ENCODE measurements at places on chromosomes 4 and X.

DNA sequence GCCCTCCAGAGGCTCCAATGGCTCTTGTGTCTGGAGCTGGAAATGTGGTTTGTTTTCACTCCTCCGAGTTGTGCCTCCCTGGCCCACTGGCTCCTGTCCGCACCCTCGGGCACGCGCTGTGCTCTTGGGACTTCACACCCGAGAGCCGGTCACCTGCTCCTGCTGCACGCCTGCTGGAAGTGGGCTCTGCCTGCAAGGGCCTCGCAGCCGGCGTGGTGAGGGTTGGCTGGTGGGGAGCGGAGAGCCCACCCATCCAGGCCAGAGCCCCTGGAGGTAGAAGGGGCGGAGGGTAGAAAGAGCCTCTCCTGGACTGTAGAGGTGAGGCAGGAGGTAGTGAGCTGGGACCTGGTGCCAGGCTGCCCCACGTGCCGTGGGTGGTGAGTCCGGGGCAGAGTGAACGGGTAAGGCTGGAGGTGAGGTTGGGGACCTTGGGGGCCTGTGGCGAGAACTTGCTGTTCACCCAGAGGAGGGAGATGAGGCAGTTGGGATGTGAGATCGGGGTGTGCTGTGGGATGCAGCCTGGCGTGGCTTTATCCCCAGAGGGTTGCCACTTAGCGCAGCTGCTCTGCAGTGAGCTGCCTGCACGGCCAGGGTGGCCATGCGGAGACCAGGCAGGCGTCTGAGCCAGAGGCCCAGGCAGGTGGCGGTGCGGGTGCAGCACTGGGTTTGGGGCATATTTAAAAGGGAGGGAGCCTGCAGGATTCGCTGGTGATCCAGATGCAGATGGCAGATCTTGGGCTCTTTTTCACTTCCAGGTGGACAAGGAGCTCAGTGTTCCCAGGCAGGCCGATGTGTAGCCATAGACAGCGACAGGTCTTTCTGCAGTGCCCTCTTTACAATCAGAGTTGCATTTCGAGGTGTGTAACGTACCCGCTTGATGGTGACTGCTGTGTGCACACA lies 48.8 kb downstream of the PCGF3 start:
- peaks cover 5% of the 10 kb centered on the region for H3K27me3 ChIP-seq
- DNase-seq: no peak

DNA sequence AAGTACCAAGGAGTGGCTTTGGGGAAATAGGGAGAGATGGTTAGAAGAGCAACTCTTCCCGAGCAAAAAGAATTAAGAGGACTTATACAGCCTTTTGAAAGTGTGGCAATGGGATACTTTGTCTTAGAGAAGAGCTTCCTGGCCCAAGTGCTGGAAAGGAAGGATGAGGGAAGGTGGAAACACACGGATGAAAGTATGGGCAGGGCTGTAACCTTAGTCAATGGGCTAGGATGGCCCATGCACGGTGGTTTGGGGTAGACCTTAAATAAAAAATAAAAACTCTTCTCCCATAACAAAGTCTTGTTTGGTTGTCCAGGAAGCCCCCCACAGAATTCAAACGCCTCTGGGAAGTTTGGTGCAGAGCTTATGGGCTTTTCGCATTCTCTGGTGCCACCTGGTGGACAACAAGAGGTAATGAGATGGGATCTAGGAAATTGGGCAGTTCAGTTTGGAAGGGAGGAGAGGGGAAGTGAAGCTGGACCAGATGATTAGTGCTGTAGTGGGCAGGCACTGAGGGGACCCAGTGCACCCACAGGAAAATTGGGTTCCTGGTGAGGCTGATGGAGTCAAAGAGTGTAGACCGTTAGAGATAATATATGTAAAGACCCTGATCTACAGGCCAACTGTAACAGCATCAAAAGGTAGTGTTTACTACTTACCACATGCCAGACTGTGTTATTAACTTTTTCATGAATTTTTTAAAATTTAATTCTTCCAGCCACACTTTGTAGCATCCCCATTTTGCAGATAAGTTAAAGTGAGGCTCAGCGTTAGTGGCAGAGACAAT lies 13.8 kb upstream of the ENOX2 start:
- no peaks in the 10 kb centered on the region for H3K36me3 ChIP-seq
- no peaks in the 10 kb centered on the region for H3K4me1 ChIP-seq
- no peak overlapping the region for H3K4me3 ChIP-seq
- H3K27ac ChIP-seq: no peak overlapping the region

DNA sequence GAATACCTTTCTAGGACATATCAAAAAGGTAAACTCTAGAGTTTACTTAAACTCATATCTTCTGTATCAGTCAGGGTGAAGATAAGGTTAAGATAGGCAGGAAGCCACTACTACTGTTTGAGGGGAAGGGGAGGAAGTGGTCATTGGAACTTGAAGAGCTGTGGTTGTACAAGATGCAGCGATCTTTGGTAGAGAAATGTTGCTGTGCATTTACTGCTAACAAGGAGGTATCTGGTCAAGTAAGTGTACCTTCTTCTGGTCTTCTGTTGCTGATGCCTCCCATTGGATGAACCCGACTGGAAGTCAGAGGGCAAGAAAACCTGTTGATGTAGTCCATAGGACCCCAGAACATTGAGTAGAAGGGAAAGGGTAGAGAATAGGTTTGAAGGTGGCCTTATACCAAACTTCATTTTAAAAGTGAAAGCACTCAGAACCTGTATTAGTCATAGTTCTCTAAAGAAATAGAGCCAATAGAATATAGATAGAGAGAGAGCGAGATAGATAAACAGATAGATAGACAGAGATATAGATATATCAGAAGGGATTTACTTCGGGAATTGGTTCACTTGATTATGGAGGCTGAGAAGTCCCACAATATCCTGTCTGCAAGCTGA lies 47.9 kb upstream of the TSPAN5 start:
- DNase-seq: no peak
- no peak overlapping the region for H3K27ac ChIP-seq
- peaks cover 3% of the 10 kb centered on the region for H3K27me3 ChIP-seq
- H3K4me3 ChIP-seq: no peak overlapping the region
- H3K36me3 ChIP-seq: peaks cover 9% of the 10 kb centered on the region

DNA sequence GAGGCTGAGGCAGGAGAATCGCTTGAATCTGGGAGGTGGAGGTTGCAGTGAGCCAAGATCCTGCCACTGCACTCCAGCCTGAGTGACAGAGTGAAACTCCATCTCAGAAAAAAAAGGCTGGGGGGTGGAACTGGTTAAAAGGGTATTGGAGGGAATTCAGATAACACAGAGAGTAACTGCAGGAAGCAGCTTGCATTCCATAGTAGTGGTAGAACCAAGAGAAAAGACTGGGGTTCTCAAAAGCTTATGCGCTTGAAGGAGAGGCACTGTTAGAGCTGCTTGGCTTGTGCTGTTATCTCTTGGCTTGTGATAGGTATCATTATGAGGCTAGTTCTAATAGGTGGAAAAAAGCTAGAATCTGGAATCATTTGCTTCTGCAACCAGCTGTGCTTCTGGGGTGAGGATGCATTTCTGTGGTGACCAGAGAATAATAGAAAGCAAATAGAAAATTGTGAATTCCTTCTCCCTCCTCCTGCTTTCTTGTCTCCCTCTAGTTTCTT lies 91.2 kb upstream of the ELOVL6 start:
- peaks cover 19% of the 10 kb centered on the region for H3K4me1 ChIP-seq
- no peak overlapping the region for H3K27ac ChIP-seq
- H3K36me3 ChIP-seq: no peaks in the 10 kb centered on the region
- H3K27me3 ChIP-seq: peaks cover 13% of the 10 kb centered on the region

DNA sequence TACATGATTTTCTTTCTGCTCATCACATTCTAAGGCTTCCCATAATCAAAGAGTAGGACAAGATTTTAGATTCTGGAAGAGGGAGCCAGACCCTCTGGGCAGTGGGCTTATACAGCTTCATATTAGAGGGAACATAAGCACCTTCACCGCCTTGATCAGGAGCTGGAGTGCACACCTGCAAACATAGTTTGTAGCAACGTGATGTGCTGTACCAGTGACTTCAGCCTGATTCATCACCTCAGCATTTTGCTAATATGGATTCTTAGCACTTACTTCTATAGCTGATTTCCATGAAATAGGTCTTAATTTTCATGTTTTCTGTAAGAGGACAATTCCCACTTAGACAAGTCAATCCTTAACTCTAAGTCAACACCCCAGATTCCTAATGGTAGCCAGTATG lies 36.7 kb downstream of the PCDH18 start:
- no peaks in the 10 kb centered on the region for H3K27me3 ChIP-seq
- no peak for DNase-seq
- no peaks in the 10 kb centered on the region for H3K4me1 ChIP-seq
- H3K27ac ChIP-seq: no peak overlapping the region
- H3K4me3 ChIP-seq: no peak overlapping the region

GRCh38 chrX:22109442-22109841 lies 77.3 kb downstream of the PHEX start:
- H3K4me1 ChIP-seq: peaks cover 5% of the 10 kb centered on the region
- DNase-seq: peak; percentile 41
- no peak overlapping the region for H3K4me3 ChIP-seq
- H3K27me3 ChIP-seq: no peaks in the 10 kb centered on the region

DNA sequence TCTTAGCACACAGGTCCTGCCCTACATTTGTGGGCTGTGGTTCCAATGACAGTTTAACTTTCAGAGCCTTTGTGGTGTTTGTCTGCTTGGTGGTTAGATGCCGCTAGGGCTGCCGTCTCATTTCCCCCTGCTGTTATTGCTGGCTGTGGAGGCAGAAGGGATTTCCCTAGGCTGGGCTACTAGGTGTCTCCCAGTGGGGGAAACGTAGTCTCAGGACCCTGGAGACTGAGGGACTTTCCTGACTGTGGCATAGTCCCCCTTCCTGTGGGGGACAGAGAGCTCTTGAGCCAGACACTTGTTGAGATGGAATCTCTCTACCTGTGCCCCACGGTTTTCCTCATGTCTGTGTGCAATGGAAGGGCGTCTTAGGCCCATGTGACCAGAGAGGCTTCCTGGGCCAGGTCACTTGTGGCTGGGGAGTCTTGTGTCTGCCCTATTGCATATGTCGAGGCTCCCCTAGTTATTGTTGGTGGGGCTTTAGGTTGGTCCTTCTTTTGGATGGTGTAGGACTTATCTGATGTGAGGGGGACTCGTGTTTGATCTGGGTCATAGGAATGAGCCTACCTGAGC lies 68.2 kb downstream of the ARHGAP10 start:
- H3K4me1 ChIP-seq: peaks cover 45% of the 10 kb centered on the region
- H3K4me3 ChIP-seq: no peak overlapping the region
- 0 out of 2 replicates have a peak overlapping the region, but pooled peaks have one; percentile 24 for H3K27ac ChIP-seq
- H3K36me3 ChIP-seq: peaks cover 7% of the 10 kb centered on the region
- DNase-seq: no peak

DNA sequence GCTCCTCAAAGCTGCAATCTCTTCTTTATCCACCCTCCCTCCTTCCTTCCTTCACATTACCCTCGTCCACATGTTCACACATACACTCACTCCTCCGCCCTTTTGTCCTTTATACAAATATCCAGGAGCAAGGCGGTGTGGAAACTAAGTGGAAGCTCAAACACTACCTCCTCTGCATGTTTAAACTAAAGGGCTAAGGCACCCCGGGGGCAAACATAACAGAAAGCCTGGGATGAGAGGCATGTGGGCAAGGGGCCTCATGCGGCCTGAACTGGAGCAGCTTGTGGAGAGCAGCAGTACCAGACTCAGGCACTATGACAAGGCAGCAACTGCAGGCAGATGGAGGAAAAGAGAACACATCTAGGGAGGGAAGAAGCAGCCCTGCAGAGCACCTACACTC lies 9.5 kb downstream of the MAB21L2 start:
- no peaks in the 10 kb centered on the region for H3K36me3 ChIP-seq
- no peak overlapping the region for H3K27ac ChIP-seq
- no peak for DNase-seq
- 0 out of 2 replicates have a peak, but pooled peaks cover 4% of the 10 kb centered on the region for H3K4me1 ChIP-seq

DNA sequence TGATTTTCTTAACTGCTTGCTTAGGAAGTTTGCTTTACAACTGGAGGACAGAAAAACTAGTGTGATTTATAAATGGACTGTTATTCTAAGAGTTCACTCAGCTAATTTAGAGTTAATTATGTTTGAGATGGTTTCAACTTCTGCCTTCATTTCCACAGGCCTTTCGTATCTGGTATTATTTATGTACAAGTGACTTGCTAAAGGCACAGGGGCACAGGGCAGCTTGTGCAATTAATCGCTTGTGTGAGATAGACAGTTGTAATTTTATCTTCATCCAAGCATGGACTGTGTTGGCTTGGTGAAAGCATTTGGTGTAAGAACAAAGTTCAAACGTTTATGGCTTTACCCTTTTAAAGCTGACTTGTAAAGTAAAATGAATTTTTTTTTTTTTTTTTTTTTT lies 38.3 kb downstream of the GPAT3 start:
- H3K27me3 ChIP-seq: peaks cover 2% of the 10 kb centered on the region
- no peaks in the 10 kb centered on the region for H3K36me3 ChIP-seq
- no peak for DNase-seq
- H3K4me1 ChIP-seq: no peaks in the 10 kb centered on the region

GRCh38 chr4:80138551-80139538 lies 58.5 kb upstream of the PRDM8 start:
- H3K36me3 ChIP-seq: no peaks in the 10 kb centered on the region
- H3K4me3 ChIP-seq: no peak overlapping the region
- peak; percentile 37 for DNase-seq

- H3K27me3 ChIP-seq: no peaks in the 10 kb centered on the region
- no peaks in the 10 kb centered on the region for H3K36me3 ChIP-seq
- no peak overlapping the region for H3K4me3 ChIP-seq
- no peak for DNase-seq
- no peak overlapping the region for H3K27ac ChIP-seq
These were observed 1698.6 kb upstream of the IGFBP7 start for GRCh38 chr4:58808817-58809216.

DNA sequence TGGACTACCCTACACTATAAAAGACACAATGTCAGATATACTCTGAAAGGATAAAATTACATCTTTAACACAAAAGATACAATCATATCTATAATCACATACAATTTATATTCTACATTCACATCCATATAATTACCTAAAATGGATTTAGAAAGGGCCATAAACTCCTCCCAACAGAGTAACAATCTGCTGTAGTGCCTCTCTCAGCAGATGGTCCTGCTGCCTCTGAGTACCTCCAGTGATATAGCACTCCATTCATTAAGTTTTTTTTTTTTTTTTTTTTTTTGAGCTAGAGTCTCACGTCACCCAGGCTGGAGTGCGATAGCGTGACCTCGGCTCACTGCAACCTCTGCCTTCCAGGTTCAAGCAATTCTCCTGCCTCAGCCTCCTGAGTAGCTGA lies 7.4 kb downstream of the ANKRD37 start:
- H3K36me3 ChIP-seq: peaks cover 9% of the 10 kb centered on the region
- no peak for DNase-seq
- no peak overlapping the region for H3K4me3 ChIP-seq
- H3K27ac ChIP-seq: no peak overlapping the region
